ENCODE measurements at places on chromosomes 12 and 14.

DNA sequence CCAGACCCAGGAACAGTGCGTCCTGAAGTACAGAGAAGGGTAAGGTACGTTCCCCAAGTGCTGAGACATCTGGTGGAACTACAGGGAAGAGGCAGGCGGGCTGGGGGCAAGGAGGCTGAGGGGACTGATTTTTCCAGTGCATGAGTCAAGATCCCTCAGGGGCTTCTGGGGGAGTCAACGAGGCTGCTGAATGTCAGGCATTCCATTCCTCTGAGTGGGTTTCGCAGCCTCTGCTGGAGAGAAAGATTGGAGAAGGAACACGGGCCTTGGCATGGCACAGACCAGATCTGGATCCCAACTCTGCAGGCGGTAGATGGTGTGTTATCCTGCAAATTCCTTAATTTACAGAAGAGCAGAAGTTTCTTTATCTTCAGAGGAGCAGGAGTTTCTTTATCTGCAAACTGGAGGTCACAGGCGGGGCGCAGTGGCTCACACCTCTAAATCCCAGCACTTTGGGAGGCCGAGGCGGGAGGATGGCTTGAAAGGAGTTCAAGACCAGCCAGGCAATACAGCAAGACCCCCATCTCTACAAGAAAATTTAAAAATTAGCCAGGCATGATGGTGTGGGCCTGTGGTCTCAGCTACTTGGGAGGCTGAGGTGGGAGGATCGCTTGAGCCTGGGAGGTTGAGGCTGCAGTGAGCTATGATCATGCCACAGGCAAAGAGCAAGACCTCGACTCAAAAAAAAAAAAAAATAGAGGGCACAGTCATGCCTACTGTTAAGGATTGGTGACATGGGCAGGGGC is 132.6 kb upstream of the MAP1LC3B2 start:
- no peak for DNase-seq

DNA sequence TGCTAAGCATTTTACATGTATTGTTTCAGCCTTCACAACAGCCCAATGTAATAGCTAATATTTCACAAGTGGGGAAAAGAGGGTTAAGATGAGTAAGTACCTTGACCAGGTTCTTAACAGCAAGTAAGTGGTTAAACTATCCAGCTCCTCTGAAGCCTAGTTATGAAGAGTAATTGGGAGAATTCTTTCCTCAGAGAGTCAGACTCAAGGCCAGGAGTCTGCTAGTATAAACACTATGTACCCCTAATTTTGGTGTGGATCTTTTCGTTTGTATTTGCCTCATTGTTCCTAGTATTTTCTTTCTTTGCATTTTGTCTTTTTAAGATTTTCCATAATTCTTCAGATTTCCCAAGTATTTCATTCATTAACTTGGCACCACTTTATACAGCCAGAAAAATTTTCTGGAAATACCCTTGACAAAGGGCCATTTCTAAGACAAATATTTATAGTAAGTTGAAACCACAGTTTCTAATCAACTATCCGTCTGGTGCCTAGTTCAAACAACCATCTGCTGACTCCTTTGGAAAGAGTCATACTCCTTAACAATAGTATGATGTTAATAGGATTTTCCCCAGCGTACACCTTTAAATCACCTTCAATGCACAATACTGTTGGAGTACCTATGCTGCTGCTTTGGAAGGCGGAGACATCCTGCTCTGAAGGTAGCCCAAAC is 81.2 kb downstream of the SCAF11 start:
- no peak for DNase-seq

GRCh38 chr12:121549075-121549474 is 31.7 kb downstream of the KDM2B start:
- no peak for DNase-seq

DNA sequence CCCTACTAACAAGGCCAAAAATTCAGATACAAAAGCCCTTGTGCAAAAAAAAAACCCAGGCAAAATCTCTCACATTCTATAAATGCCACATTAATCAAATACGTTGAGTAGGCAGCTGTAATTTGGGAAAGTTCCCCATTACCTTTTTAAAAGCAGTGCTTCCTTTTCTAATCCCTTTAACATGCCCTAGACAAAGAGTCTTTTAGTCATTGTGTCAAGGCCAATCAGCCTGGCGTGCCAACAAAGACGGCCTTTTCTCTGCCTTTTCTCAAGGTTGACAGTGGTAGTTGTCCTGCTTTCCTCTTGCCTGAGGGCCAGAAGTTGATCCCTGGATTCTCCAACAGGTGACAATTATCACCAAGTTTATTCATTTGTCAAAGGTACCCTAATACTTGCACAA is 62.5 kb upstream of the METAP2 start:
- DNase-seq, result no peak

DNA sequence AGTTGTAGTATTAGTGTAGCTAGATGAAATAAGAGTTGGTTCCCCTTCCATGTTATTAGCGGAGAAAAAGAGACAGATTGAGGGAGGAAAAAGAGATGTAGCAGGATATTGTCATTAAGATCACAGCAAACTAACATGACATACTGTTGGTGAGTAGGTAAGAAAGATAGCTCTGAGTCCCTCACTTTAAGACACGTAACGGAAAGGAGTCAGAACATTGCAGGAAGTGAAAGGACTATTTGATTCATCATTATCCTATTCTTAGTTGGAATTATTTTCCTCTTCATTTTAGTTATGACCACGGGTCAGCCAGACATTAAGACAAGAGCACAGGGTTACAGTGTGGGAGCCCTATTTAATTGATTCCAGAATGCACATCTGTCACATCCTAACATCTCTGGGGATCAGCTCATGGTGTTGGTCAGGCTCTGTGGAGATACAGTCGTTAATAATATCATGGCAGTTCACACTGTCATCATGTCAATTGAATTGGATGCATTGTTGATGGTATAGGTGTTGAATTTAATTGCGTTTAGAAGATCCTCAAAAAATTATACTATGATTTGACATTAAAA is 55.0 kb downstream of the TMX1 start:
- no peak for DNase-seq

- no peak for DNase-seq
Observed at GRCh38 chr12:71183846-71184245, 26.0 kb upstream of the TSPAN8 start.

GRCh38 chr12:56602239-56602638 is 27.9 kb downstream of the BAZ2A start:
- DNase-seq, result no peak

GRCh38 chr14:102540315-102541028 is 30.9 kb upstream of the ANKRD9 start:
- no peak for DNase-seq

- DNase-seq, result no peak
Observed at GRCh38 chr14:41297576-41298327, 308.9 kb upstream of the LRFN5 start.

DNA sequence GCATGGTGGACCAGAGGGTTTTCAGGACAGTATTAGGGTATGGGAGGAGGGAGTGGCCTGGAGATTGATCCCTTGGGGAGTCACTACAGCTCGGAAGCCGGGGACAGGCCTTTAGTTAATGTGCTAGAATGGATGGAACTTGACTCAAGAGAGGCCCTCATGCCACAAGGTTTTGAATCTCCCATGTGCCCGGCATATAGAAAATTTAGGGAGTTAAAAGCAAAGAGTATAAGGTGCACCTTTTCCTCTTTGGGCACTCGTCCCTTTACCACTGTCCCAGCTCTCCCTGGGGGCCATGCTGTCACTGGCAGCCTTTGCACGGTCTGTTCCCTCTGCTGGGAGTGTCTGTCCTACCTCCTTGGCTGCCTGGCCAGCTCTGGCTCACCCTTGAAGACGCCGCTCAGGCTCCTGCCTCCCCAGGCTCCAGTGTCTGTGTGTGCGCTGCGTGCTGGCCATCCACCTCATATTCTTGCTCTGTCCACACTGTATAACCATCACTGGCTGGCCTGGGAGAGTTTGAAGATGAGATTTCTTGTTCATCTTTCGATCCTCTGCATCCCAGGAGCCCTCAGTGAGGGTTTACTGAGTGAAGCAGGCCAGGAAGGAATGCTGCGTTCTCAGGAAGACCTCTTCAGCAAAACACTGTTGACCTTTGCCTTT is 161.3 kb downstream of the ZFP36L1 start:
- no peak for DNase-seq

DNA sequence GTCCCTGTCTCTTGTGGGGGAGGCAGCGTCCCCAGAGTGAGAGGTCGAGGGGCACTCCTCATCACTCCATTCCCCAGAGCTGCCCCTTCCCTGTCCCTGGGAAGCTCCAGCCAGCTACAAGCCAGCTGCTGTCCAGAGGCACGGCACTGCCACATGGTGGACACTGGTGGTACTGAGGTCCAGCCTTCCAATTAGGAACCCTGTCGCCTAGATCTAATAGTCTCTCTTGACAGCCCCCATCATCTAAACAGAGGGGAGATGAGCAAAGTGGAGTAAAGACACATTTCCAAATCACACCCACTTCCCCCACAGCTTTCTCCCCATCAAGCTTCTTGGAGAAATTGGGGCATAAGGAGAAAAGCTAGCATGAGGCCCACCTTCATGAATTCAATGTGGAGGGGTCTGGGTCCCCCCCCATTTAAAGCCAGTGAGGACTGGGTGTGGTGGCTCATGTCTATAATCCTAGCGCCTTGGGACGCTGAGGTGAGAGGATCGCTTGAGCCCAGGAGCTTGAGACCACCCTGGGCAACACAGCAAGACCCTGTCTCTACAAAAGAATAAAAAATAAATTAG is 2.1 kb upstream of the INHBE start:
- DNase-seq, result peak; percentile 34

- no peak for DNase-seq
Observed at GRCh38 chr14:63726499-63726898, 1.4 kb downstream of the SGPP1 start.

DNA sequence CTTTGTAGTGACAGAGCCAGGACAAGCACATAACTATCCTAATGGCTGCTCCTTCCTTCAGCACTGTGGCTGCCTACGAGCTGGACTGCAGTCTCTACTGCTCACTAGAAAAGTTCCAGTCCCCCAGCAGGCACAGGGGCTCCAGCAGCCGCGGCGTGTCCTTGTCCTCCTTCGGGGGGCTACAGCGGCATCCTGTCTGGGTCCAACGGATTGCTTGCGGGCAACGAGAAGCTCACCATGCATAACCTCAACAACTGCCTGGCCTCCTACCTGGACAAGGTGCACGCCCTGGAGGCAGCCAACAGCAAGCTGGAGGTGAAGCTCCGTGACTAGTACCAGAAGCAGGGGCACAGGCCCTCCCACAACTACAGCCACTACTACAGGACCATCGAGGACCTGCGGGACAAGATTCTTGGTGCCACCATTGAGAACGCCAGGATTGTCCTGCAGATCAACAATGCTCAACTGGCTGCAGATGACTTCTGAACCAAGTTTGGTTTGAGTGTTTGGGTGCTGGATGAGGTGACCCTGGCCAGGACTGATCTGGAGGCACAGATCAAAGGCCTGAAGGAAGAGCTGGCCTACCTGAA is 169.4 kb downstream of the NDUFA12 start:
- no peak for DNase-seq

- no peak for DNase-seq
Observed at GRCh38 chr12:121861636-121862254, 3.1 kb upstream of the HPD start.

DNA sequence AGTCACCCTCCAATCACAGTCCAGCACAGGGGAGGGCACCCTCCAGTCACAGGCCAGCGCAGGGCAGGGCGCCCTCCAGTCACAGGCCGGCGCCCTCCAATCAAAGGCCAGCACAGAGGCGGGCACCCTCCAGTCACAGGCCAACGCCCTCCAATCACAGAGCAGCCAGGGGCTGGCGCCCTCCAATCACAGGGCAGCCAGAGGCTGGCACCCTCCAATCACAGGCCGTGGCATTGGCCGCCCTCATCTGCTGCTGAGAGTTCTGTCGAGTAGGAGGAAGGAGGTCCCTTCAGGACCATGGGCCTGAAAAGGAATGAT is 26.6 kb downstream of the DDX51 start:
- DNase-seq, result no peak

GRCh38 chr12:79453820-79454219 is 236.9 kb downstream of the PAWR start:
- no peak for DNase-seq

DNA sequence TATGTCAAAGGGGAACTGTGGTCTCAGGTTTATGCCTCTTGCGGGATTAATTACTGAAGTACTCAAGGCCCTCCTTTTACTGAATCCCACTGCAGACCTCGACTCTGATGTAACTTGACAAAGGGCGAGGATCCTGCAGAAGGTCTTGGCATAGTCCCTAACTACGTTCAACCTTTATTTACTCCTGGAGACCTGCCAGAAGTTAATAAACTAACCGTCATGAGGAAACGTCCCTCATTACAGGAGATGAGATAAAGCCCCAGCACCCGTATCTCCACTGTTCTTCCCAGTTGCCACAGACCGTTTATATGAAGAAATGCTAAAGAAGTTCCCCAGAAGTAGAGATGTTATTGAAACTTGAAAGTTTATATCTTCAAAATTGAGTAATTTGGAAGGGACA is 190.9 kb downstream of the ETV6 start:
- no peak for DNase-seq

GRCh38 chr12:80230068-80230467 is 130.7 kb downstream of the OTOGL start:
- DNase-seq, result no peak

DNA sequence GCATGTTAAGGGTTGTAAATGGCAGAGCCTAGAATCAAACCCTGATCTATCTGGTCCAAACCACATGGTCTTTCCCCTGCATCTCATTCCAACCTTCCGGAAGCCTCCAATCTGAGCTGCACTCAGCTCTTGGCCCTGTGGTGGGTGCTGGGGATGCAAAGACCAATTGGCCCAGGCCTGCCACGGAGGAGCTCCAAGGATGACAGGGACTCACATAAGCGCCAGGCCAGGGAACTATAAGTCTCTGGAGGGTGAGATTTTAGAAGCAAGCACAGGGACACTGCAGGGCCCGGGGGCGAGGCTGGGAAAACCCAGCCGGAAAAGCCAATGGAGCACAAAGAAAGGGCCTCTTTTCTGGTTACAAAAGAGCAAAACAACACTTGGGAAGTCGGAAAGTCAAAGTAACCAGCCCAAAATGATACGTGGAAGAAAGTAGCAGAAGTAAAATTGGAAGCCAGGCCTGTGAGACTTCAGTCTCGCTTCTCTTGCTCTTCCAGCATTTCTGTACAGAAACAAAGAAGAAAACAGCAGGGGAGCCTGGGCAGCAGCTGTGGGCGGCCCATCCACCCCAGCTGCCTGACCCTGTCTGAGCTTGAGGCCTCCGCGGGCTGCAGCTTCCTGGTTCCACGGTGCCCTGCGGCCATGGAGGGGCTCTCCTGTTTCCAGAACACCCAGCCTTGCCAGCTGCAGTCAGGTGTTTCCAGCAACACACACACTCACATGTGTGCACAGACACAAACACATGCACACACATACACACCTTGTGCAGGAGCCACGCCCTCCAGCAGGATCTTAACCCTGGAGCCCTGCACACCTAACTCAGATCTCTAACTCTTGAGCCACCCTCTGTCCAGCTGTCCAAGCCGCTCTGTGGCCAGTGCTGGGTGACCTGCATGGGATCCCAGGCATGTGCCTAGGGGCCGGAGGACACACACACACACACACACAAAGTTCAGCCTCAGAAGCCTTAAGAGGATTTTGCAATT is 178.2 kb downstream of the BCL11B start:
- DNase-seq, result no peak

- no peak for DNase-seq
Observed at GRCh38 chr14:34688470-34689206, 25.8 kb downstream of the CFL2 start.

Measured in T-helper 17 cell (primary cell).